SK-MEL-5 (cell line): ENCODE measurements at places on chromosomes 4 and X. TPM values are rescaled to one million over a fixed set of nuclear protein-coding genes. Genes with fewer than 3 reads are reported as not detected.
A peak's percentile ranks its signal among the peaks of the same experiment; 100 is the strongest.

DNA sequence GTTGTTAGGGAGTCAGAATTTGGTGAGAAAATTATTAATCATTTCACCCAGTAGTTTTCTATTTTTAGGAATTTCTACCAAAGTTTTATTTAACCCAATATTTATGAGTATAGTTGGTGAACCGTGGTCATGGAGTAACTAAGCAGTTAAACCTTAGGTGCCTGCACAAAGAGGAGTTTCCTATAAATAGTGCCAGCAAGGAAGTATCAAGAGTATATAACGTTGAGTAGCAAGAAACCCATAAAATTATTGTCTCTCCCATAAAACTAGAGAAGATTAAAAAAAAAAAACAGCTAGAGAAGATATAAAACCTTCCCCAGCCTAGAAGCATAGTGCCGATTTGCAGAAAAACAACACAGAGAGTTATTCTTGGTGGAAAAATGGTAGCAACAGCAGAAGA is 158.9 kb downstream of the PRDM5 start:
- no peak for DNase-seq

- no peak for DNase-seq
Measured at GRCh38 chr4:41287852-41288251, 31.1 kb downstream of the UCHL1 start.

ZAR1 gene
- total RNA-seq: not detected in 2 replicates

DNA sequence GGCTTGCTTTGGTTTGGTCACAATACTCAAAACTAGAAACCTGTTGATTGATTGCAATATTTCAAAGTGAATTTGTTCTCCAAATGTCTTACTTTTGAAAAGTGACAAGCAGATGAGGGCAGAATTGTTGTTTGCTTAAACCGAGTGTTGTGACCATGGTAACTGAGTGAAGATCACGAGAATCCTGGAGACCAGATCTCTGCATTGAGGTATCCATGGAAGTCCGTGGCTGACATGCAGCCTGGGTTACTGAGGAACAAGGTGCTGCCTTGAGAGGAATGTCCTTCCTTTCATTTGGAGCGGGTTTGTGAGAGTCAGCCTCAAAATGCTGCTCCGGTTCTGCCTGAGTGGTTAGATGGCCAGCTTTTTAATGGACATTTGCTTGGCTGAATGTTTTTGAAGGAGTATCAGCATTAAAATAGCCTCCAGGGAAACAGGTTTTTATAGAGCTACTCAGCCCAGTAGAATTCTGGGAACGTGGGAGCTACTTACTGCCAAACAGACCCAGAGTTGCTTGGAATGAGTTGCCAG is 31.3 kb downstream of the NYX start:
- DNase-seq: peak; percentile 30

GRCh38 chr4:106422766-106423165 is 54.2 kb upstream of the GIMD1 start:
- DNase-seq: no peak

DNA sequence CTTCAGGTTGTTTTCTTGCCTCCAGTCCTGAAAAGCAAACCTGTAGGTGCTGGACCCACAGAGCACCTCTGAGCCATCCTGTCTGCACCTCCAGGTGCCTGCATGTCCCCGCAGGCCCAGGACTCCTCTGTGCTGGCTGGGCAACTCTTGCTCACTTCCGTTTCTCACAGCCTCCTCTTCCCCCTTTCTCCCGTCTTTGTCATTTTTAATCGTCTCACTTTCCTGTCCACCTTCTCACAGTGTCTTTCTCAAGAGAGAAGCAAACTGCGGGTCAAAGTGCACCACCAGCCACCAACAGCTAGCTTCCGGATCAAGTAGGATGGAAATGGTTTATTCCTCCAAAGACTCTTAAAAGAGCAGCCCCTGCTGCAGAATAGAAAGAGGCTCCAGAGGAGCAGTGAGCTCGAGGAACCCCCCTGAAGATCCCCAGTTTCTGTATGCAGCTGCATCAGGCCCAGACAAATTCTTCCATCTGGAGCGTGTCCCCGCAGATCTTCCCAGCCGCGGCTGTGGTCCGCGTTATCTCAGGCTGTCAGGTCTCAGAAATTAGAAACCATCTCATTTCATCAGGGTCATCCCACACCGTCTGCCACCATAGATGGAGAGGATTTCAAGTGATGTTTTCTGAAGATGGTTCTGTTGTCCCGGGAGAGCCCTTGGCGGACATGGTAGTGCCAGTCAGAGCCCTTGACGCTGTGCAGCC is 87.7 kb downstream of the FHDC1 start:
- DNase-seq: no peak

- peak; percentile 67 for DNase-seq
Measured at GRCh38 chr4:94571298-94571697, 119.6 kb downstream of the PDLIM5 start.
